ENCODE measurements at places on chromosomes 1 and 21.

DNA sequence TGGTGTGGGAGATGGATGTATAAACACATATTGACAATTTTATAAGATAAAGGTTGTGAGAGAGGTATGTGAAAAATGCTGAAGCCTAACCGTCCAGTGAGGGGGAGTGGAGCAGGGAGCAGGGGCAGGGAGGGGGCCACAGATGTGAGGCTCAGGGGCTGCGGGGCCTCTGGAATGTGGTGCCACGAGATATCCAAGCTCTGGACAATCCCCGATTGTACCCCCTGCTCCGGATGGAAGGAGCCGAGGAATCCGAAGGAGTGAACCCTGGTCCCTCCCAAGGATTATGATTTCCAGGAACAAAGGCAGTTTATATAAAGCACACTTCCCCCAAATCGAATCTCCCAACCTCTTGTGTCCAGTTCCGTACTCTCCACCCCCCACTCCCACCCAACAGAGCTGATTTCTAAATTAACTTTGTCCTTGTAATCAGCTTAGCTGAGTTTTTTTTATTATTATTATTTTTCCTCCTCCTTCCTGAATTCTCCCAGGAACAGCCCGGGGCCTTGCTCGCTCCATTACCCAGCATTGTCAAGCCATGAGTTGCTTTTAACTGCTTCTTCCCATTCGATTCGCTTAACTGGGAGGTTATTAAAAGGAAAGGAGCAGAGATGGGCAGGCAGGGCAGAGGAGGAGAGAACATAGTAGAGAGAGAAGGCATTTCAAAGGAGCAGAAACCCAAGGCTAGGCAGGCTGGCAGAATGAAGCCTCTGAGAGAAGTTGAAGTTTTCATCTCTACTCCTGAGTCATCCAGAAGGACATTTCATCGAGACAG, 9.4 kb downstream of the KIRREL1 start:
- DNase-seq, result no peak

DNA sequence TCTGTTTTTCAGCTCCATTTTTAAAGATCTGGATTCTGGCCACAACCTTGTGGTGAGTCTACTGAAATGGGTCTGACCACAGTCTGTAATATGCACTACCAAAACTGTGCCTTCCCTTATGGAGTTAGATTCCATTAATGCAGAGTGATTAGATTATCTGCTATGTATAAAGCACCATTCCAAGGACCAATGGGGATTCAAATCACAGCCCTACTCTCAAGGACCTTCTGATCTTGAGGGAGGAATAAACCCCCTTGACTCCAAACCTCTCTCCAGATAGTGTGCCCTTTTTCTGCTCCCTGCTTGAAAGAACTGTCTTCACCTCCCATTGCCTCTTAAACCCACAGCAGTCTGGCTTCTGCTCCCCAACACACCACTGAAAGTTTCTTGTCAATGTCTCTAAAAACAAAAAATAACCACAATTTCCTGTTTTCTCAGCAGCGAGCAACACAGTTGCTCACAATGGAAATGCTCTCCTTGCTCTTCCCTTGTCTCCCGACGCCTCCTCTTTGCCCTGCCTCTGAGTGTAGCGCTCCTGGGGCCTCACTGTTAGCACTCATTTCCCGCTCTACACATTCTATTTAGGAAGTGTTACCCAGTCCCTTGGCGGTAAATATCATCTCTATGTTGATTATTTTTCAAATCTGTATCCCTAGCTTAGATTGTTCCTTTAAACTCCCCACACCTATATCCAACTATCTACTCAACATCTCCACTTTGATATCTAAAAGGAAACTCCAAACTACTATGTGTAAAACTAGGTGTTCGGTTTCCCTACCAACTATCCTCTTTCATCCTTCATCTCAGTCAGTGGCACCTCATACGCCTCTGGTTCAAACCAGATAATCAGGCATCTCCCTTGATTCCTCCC, 13.6 kb downstream of the PCNX2 start:
- no peak for DNase-seq

DNA sequence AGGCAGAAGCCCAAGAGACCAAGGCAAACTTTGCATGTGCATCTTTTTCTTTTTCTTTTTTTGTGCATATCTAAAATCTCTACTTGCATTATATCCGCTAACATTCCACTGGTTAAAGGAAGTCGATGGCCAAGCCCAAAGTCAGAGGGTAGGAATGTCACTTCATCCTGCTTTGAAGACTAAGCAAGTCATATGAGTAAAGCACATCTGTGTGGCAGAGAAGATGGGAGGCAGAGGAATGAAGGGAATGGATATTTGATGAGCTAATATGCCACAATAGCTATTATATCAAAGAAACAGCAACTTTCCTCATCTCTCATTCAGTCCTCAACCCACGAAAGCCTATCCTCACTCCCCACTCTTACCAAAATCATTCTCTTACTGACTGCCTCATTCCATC, 59.3 kb downstream of the RNF220 start:
- no peak for DNase-seq

DNA sequence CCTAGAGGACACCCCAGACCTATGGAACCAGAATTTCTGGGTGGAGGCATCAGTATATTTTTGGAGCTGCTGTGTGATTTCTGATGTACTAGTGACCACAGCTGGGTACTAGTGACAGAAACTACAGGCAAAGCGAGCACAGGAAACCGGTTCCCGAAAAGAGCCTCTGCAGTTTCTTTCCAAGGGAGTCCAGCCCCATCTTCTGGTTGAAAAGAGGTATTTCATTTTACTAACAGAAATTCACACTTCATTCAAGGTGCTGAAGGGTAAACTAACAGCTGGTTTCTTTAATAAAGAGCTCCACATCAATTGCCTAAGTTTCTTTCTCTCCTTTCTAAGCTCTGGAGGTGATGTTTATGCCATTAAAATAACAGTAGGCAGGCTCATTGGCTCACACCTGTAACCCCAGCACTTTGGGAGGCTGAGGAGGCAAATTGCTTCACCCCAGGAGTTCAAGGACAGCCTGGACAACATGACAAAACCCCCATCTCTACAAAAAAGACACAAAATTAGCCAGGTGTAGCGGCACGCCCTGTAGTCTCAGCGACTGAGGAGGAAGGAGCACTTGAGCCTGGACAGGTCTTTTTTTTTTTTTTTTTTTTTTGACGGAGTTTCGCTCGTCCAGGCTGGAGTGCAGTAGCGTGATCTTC, 22.0 kb downstream of the THAP3 start:
- DNase-seq, result peak; percentile 31

GRCh38 chr1:189899686-189900425, 577.8 kb downstream of the BRINP3 start:
- no peak for DNase-seq

GRCh38 chr1:247131236-247131635, 27.1 kb upstream of the ZNF669 start:
- DNase-seq, result no peak

DNA sequence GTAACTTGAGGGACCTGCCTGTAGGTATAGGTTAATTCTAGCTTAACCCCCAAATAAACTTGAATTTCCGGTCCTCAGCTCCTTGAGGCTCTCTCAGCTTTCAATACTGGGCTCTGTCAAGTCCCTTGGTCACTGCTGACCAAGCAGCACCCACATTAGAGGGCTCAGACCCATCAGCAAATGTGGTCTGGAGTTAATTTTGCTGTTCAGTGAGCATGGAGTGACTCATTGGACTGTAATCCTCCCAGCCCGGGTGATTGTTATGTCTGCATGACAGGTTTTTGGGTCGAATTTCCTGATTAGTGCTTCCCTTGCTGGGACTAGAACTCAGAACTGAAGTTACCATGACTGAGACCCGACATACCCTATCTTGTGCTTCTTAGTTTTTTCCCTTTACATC, 130.6 kb downstream of the URB2 start:
- no peak for DNase-seq

- no peak for DNase-seq
Measured at GRCh38 chr1:2438038-2438437, 25.7 kb upstream of the PEX10 start.

GRCh38 chr1:173038875-173039554, 11.7 kb downstream of the TNFSF18 start:
- DNase-seq, result peak; percentile 9

DNA sequence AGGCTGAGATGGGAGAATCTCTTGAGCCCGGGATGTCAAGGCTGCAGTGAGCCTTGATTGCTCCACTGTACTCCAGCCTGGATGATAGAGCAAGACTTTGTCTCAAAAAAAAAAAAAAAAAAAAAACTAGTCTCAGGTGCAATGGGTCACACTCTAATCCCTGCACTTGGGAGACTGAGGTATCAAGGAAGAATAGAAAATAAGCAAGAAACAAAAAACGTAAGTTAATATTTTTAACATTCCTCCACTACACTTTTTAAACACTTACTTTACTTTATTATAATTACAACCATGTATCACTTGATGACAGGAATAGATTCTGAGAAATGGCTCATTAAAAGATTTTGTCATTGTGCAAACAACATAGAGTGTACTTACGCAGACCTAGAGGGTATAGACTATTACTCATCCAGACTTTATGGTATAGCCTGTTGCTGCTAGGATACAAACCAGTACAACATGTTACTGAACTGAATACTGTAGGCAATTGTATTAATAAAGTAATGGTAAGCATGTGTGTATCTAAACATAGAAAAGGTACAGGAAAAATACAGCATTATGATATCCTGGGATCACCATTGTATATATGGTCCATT, 1244.1 kb upstream of the ADGRL4 start:
- no peak for DNase-seq

Measured in stimulated activated CD4-positive, alpha-beta T cell treated with anti-CD3 and anti-CD28 coated beads, Interleukin-1b, Interleukin-23, amount 100 ng/mL, for 48 hours (primary cell).